NCI-H1694 treated with DMSO at 0.1 percent for 48 hours (cell line): ENCODE measurements at places on chromosomes 12 and 14.

- no peak for DNase-seq
These were observed 49.2 kb downstream of the MBIP start for GRCh38 chr14:36271222-36271621.

DNA sequence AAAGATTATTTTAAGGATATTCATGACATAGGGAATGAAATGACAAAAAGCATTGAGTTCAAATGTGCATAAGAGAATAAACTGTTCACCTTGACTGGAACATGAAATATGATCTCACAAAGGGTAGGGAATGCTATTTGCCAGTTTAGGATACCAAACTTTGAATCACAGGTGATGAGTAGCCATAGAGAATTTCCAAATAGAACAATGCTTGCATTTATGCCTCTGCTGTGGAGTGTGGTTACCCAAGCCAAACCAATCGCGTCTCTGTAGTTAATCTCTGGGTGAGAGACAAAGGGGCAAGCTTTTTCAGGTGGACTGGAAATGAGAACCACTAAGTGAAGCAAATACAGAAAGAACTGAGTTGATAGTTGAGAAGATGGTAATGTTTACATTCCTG lies 371.1 kb upstream of the RPL10L start:
- no peak for DNase-seq

DNA sequence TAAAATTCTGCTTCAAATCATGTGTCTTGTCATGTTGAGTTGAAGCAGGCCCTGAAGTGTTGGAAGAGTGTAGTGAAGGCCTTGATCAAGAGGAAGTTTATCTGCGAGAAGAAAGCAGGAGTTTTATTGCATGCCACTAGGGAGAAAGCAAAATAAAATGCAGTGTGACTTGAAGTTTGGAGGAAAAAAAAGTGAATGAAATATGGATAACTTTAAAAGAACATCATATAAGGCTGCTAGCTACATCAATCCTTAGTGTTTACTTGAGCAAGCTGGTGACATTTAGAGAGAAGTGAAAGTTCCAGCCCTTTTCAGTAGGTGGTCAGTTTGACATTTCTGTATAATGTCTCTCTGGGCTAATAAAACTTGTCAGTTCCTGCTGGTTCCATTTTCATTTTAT lies 841.1 kb downstream of the TMTC2 start:
- no peak for DNase-seq

DNA sequence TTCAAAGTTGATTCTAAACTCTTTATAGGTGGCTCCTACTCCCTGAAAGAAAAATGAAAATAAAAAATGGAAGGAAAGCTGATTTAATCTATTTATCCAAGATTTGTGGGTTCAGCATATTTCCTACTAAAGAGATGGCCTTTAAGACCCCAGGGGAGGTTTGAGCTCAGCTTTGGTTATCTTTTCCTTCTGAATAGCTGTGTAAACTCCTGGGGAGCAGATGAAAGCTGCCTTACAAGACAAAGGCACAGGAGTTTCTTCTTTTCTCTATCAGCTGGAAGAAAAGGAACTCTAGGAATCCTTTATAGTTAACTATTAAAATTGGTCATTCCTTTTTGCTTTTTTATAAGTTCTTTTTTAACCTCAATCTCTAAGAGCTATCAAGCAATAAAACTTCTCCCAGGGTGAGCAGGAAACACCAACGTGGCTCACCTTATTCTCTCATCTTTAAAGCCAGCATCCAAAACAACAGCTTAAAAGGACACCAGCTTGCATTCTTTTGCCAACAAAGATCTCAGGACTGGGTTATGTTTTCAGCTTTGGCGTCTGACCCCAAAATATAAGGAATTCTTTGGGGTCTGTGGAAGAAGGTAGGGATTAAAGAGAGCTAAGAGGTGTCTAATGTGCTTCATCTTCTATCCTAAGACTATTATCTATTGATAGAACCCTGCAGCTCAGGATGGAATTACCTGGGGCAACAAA lies 371.7 kb upstream of the KITLG start:
- no peak for DNase-seq

DNA sequence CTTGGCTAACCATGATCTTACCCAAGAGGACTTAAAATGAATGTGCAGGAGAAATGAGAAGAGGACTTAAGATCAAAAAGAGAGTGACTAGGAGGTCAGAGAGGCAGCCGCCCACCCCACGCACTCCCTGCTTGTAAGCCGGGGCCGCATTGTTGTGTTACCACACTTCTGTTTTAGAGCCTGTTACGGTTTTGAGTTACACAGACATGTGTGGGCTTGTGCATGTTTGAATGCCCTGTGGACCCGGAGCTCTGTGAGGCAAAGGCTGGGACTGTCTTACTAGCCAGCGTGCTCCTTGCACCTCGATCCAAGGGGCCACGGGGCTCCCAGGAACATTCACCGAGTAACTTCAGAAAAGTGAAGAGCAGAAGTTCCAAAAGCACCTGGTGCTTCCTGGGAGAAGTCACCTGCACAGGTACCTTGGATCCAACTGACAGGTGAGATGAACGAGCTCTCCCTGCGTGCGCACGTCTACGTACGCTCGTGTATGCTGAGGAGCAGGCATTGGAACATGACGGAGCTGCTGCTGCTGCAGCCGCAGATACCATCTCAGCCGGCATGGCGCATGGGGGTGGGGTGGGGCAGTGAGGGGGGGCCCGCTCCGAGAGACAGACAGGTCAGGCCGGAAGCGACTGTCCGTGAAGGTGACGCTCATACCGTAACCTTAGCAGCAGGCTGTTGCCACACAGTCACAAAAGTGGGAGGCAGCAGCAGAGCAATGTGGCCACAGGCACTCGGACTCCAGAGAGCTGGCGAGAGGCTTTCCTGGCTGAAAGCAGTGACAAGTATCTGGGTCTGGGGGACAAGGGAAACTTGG lies 23.7 kb downstream of the SFSWAP start:
- DNase-seq = no peak

GRCh38 chr14:36021591-36022320 lies 154.8 kb downstream of the PTCSC3 start:
- DNase-seq = no peak

DNA sequence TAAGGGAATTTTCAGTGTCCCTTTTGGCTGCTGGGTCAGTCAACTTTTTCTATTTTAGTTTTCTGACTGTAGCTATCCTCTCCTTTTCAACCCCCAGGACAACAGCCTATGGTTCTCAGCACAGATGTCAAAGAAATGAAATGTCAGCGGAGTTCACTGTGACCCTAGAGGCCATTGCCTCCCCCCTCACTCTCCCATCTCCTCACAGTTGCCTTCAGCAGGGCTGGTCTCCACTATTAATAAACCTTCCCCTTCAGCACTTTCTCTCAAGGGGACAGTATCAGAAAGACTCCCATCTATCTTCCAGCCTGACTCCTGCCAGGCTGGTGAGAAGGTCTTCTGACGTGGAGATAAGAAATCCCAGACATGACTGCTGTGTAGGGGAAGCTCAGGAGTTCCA lies 137.1 kb upstream of the WSCD2 start:
- no peak for DNase-seq

GRCh38 chr12:48454667-48455066 lies 17.7 kb upstream of the ANP32D start:
- no peak for DNase-seq

DNA sequence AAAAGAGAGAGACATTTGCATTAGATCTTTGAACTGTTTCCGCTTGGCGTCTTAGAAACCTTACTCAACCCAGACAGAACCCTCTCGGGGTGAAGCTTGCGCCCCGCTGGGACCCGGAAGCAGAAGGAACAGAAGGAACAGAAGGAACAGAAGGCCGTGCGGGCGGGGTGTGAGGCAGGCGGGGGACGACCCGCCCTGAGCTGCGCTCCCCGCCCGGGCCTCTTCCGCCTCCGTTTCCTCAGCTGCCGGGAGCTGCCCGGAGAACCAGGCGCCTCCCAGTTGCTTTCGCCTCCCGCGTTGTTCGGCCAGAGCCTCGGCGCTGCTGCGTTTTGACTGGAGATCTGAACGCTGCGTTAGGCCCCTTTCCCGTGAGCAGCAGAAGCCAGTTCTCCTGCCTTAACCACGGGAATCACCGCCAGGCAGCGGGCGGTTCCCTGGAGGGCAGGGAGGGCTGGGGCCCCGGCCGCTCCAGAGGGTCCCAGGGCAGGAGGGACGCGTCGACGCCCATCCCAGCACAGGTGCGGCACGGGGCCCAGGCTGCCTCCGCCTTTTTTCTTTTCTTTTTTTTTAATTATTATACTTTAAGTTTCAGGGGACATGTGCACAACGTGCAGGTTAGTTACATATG lies 19.3 kb upstream of the MMP17 start:
- no peak for DNase-seq

- no peak for DNase-seq
These were observed 234.5 kb upstream of the PLXNC1 start for GRCh38 chr12:93913845-93914244.

DNA sequence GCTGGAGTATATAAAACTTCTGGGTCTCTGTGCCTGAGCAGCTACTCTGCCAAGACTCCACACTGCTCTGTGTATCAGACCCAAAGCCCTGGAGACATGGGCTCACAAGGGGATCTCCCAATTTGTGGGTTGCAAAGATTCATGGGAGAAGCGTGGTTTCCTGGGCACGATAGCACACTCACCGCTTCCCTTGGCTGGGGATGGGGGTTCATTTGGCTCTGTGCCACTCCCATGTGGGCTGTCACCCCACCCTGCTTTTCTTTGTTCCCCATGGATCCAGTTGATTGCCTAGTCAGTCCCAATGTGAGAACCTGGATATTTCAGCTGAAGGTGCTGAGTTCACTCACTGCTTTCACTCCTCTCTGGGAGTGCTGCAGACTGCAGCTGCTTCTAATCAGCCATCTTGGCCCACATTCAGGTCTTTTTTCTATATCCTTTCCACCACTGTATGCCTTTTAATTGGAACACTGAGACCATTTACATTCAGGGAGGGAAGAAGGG lies 40.0 kb upstream of the PCNX4 start:
- DNase-seq = no peak

DNA sequence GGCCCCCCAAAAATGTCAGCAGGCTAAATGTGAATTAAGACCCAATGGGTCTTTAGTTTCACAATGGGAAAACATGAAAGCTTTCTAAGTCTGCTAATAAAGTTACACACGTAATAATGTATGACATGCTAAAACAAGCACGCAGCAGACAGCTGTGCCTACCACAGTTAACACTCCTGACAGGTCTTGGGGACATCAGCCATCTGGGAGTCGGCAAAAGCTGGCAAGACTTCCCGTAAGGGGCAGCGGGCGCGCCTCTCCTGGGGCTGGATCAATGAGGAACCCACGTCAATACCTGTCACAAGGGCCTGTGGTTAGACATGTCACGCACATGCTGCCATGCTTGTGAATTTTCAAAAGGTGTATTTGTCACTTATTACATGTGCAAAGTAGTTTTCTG lies 45.0 kb downstream of the ACTN1 start:
- DNase-seq = peak; percentile 12

DNA sequence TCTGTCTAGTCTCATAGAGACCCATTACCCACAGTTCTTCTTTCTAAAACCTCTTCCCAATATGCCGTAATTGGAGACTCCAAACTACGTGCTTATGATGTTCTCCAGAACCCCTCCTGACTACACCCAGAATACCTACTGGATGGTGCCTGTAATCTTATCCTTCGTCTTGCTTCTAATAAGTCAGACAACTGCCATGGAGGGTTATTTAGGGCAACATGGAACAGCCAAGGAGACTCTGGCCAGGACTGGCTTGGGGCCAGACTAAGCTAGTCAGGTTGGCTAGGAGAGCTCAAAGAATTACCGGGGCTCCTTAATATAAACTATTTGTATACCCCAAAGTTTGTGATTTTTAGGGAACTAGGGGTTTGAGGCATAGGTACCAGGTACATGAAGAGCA lies 6.8 kb downstream of the PFKM start:
- no peak for DNase-seq

DNA sequence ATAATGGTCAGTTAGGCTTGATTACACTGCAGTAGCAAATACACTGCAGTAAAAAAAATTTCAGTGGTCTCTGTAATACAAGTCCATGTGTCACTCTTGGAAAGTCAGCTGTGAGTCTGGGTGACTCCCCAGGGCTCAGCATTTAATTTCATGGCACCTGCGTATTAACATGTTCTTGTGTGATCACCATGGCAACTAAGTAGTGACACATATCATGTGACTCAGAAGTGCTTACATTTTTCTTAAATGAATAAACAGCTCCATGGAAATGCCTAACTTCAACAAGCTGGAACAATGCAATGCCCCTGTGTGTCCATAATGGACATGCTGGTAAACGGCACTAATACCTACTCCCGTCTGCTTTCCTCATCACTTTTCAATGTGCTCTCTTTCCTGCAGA lies 88.5 kb upstream of the ANO4 start:
- no peak for DNase-seq

GRCh38 chr14:33165144-33165925 lies 226.7 kb downstream of the NPAS3 start:
- no peak for DNase-seq

GRCh38 chr12:46455648-46456352 lies 83.2 kb upstream of the SLC38A2 start:
- DNase-seq = no peak

DNA sequence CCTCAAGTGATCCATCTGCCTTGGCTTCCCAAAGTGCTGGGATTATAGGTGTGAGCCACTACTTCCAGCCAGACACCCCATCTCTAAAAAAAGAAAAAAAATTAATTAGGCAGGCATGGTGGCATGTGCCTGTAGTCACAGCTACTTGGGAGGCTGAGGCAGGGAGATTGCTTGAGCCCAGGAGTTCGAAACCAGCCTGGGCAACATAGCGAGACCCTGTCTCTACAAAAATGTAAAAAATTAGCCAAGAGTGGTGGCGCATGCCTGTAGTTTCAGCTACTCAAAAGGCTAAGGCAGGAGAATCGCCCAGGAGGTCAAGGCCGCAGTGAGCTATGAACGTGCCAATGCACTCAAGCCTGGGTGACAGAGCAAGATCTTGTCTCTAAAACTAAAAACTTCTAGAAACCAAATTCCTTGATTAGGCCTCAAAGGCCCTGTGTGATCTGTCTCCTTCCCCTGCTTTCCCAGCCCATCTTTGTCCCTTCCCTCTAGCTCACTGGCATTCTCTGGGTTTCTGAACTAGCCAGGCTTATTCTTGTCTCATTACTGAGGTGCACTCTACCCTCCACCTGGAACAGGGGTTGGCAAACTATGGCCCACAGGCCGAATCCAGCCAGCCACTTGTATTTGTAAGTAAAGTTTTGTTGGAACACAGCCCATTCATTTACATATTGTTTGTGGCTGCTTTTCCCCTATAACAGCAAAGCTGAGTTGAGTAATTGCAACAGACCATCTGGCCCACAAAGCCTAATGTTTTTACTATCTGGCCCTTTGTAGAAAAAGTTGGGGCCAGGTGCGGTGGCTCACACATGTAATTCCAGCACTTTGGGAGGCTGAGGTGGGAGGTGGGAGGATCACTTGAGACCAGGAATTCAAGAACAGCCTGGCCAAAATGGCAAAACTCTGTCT lies 17.2 kb upstream of the TPCN1 start:
- no peak for DNase-seq

DNA sequence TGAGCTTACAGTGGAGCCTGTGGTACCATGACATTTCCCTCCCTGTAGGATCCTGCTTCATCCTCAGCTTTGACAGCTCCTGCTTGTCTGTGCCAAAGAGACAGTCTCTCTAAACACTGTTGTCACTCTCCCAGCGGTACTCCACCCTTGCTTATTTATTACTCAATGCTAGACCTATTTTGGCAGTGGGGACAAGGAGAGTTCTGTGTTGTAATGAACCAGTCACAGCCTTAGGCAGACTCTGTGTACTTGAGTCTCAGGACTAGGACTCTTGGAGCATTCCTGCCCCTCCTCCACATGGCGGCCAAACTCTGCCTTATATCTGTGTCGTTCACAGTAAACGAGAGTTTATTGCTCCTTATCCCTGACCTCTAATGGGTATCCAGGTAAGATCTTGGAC lies 70.9 kb downstream of the PIK3C2G start:
- DNase-seq = no peak

GRCh38 chr12:51687177-51687576 lies 96.1 kb downstream of the SCN8A start:
- DNase-seq = no peak
